Cardiac ventricle fibroblast (primary cell): ENCODE measurements at places on chromosomes 2 and 18. TPM values are rescaled to one million over a fixed set of nuclear protein-coding genes. Genes with fewer than 3 reads are reported as not detected.

The ALPI gene
- not detected in 2 replicates for total RNA-seq

The PRKAG3 gene
- total RNA-seq = 0.19 TPM in 1 of 2 replicates, not detected in the other

The DYSF gene
- 7.0 and 7.6 TPM in 2 replicates for total RNA-seq

The NCOA1 gene
- 14.9 and 17.0 TPM in 2 replicates for total RNA-seq

The COL3A1 gene
- 10,648 and 10,756 TPM in 2 replicates for total RNA-seq
